Cardiac atrium fibroblast (primary cell): ENCODE measurements at places on chromosomes 16 and 17. TPM values are rescaled to one million over a fixed set of nuclear protein-coding genes. Genes with fewer than 3 reads are reported as not detected.

The ENPP7 gene
- not detected in 2 replicates for total RNA-seq

The CYTH1 gene
- 12.5 and 21.1 TPM in 2 replicates for total RNA-seq

The CD68 gene
- total RNA-seq, result 19.3 and 30.1 TPM in 2 replicates

The PPP1R9B gene
- total RNA-seq, result 33.8 and 39.2 TPM in 2 replicates

The FOXN1 gene
- not detected in 2 replicates for total RNA-seq

The CSH1 gene
- total RNA-seq, result not detected in 2 replicates

The PIK3R5 gene
- not detected in 2 replicates for total RNA-seq

The LGALS9 gene
- under 0.01 and 4.2 TPM in 2 replicates for total RNA-seq

The CFAP20 gene
- total RNA-seq, result 53.4 and 61.9 TPM in 2 replicates

The TBC1D28 gene
- total RNA-seq, result not detected in 2 replicates

The NPIPB9 gene
- not detected in 2 replicates for total RNA-seq

The KRTAP17-1 gene
- not detected in 2 replicates for total RNA-seq

The NDUFAB1 gene
- 86.8 and 90.1 TPM in 2 replicates for total RNA-seq

The MT1A gene
- 5.7 and 6.9 TPM in 2 replicates for total RNA-seq
